ENCODE measurements at places on chromosomes 11 and 22.

DNA sequence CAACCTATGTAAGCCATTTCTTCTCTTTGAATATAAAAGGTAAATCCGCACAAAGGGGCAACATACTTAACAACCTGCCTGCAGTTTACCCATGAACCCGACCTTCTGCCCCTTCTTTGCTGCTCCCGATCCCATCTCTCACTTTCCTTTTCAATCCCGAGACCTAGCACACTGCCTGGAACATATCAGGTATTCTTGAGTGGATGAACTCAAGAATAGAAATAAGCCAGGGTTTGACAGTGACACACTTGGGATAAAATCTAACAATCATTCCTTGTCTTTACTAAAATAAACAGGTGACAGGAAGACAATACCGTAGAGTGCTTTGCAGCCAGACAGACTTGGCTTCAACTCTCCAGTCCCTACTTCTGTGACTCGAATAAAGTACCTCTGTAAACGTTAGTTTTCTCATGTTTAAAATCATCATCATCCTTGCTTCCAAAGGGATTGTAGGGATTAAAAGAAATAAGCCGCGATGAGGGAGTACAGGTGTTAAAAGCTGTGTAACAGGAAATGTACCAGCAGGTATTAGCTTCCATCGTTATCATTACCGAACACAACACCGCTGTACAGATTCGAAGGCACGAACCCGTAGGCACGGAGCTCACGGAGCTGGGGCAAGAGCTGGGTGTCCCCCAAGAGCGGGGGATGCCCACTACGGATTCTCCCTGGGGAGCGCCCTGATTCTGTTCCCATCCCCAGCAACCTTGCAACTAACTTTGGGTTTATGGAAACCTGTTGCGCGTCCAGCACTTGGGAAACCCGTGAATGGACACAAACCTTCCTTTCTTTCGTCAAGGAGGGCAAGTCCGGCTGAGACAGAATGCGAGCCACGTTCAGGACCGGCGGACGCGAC is 720 bp downstream of the UFD1 start:
- DNase-seq: no peak

DNA sequence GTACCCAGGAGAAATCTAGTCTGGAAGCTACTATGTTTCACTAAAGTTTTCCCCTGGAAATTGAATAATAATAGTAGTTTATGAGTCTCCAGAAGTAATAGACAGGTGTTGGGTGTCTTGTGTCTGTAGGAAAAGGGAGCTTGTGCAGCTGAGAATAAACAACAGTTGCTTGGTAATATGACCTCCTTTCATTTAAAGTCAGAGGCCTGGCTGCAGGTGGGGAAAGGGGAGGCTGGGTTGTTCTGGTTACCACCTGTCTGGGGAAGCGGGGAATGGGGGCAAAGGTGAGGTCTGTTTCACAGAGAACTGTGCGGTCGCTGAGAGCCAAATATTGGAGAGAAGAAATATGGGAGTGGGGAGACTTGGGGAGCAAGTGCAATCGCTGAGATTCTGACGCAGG is 3.3 kb upstream of the GRAMD1B start:
- no peak for DNase-seq

DNA sequence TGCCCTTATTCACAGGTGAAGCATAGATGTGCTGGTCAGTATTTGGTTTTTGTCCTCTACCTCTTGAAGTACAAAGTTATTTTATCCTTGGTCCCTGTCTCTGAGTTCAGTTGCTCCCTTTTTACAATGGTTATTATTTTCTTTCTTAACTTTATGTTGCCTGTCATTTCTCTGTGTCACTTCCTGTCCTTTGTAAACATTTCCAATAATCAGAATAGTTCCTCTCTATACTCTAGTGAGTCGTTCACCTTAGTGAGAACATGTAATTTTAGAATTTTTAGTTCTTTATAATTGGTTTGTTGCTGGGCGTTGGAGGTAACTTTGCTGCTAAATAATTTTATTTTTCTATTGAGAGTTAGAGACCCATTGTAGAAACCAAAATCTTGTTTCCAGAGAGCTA is 16.0 kb downstream of the CSTPP1 start:
- DNase-seq: no peak

DNA sequence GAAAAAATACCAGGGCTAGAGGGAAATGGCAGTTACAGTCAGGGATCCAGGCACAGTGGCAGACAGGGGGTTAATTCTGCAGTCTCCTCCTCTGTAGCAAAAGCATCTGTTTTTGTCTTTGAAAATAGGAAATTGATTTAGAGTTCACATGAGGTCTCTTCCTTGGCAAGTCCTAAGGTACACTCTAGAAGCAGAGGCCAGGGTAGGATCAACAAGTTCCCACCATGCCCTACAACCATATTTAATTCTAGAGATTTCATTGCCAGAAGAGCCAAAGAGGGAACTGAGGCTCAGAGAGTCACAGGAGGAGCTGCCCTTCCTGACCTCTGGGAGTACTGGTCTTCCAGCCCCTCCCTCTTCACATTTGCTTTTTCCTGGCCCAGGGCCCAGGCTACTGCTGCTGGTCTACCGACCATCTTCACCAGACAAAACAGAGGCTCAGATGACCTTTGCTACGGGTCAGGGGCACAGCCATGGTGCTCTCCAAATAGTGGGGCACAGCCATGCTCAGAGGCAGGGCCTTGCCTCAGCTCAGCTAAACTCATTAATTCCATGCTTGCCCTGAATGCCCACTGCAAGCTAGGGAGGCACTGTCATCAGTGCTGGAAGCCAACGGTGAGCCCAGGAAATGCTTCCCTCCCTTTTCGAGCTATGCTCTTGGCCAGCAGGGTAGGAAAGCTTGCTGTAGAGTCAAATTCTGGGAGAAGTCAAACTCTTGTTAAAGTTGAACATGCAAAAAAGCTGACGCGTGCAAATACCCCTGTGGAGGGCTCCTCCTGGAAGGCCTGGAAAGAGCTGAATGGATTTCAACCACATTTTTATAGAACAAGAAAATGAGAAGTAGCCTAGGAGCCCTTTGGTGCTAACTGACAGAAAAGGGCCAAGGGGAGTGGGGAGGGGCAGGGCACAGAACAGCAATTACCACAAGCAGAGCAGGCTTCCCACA is 11.7 kb upstream of the CHRM4 start:
- no peak for DNase-seq

DNA sequence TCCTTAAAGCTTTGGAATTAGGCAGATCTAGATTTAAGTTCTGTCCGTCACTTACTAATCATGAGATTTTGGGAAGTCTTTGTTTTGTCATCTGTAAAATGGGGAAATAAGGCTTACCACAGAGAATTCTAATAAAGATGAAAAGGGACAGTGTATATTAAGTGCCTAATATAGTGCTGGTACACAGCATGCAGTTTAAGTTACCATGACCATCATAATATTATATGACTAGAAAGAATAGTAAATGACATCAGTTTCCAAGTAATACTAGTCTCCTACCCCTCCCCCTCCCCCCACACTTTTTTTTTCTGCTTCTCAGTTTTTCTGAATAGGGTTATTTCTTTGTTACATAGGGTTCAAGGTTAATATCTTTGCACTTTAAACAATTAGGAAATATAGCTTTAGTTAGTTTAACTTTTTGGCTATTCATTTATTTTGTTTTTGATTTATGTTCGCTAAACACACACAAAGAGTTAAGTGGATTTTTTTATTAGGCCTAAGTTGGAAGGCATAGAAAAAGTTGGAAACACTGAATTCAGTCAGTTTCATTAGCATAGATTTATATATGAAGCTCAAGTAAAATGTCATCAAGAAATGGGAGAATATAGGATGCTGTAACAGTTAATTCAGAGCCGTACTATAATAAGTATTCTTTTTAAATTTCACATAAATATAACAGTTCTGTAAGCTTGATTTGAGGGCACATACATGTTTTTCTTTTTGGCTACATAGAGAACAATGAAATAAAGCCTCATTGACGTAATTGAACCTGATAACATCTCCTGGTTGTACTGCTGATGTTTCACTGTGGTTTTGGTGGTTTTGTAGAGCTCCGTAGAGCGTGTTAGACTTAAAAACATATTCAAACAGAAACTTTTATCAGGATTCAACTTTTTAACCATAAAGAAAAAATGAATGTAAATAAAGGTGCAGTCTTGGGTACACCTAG is 121.2 kb downstream of the PDE3B start:
- no peak for DNase-seq

GRCh38 chr11:19910931-19911330 is 198.3 kb downstream of the NAV2 start:
- DNase-seq: no peak

DNA sequence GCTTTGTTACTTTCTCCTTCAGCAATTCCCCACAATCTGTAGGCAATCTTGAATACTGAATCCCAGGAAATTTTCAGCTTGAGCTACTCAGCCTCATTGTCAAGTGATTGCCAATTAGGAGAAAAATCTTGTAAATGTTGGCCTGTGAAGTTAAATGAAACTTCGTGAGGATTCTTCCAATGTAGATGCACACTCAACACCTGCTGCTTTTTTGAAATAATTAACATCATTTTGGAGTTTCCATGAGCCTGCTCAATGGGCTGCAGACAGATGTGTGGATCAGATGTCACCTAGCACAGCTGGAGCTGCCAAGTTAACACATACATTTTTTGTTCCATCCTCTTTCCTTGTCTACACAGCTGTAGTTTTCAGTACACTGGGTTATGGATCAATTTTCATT is 645.6 kb upstream of the LUZP2 start:
- DNase-seq: no peak

DNA sequence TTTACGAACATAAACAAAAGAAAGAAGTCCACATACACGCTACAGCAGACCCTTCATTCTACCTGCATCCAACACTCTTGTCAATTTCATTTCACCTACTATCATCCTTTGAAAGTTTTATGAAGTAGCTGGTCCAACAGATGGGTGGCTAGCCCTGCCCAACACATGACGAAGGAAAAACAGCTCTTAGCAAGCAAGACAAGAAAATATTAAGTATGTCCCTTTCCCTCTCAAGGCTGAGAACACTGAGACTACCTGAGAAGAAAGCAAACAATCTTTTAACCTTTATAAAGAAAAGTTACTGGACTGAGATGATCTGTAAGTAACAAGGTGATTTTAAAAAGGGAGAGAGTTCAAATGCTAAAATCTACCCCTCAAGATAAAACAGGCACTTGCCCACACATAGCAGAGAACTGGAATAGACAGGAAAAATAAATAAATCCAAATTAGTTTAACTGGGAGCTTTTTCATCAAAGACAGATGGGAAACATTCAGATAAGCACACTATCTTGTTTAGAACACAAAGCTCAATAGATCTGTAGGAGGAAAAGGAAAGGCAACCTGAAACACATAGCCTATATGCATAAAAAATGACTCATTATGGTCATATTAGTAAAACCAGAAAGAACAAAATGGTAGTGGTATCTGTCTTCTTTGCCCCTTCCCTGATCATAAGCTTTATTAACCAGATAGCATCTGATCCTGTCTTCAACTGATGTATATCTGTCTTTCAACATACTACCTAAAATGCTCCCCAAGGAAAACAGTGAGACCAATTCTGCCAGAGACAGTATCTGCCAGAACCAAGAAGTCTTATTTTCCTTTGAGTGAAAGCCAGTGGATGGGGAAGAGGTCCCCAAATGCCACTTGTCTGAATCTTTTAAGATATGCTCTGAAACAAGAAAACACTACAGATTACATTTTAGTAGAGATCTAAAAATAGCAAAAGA is 104.3 kb downstream of the MRTFA start:
- DNase-seq: no peak

GRCh38 chr11:82864268-82864667 is 36.0 kb downstream of the PRCP start:
- DNase-seq: no peak

DNA sequence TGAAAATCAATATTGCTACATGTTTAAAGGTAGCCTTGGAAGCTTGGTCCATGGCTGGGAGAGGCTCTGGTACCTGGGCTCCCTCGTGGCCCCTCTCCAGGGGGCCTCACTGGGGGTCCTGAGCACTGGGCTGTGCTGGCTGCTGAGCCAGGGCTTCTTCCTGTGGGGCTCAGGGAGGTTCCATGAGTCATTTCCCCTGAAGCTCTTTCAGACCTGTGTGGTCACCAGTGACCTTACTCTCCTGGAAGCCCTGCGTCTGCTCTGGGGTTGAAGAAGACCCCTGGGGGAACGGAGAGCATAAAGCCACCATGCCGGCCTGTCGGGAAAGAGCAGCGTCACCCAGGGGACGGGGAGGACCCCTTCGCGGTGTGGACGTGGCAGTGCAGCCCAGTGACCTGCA is 389.0 kb downstream of the TBC1D22A start:
- DNase-seq: no peak

DNA sequence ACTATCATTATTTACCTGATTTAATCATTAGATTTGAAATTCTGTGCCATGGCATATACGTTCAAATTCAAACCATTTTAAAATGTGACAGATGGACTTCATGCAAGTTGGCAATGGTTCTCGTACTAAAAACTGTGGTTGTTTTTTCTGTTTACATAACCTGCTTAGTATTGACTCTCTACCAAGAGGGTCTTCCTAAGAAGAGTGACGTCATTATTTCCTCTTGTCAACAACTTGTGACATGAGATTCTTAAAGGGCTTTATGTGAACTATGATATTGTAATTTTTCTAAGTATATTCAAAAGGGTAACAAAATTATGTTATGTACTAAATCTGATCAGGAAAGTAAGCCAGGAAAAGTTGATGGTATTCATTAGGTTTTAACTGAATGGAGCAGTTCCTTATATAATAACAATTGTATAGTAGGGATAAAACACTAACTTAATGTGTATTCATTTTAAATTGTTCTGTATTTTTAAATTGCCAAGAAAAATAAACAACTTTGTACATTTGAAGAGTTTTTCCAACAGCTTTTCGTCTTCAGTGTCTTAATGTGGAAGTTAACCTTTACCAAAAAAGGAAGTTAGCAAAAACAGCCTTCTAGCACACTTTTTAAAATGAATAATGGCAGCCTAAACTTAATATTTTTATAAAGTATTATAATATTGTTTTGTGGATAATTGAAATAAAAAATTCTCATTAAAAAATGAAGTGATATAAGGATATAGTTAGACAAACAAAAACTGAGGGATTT is 87.0 kb downstream of the GRK3 start:
- DNase-seq: no peak

- no peak for DNase-seq
Observed at GRCh38 chr11:58639669-58640068, 17.2 kb downstream of the CNTF start.

GRCh38 chr11:19083166-19083565 is 22.6 kb upstream of the MRGPRX2 start:
- no peak for DNase-seq

- DNase-seq: no peak
Observed at GRCh38 chr22:43269246-43269645, 73.9 kb downstream of the SCUBE1 start.

- no peak for DNase-seq
Observed at GRCh38 chr11:1165256-1166041, 7.7 kb downstream of the MUC5AC start.

All from activated T-helper 1 cell treated with Interleukin-2 at 50 U/mL for 16 hours (primary cell).